Cortex of kidney (tissue), 1 donor: ENCODE measurements at places on chromosomes 3 and 15.

- no peak for DNase-seq
Observed at GRCh38 chr15:49620199-49620598, 419 bp downstream of the FAM227B start.

DNA sequence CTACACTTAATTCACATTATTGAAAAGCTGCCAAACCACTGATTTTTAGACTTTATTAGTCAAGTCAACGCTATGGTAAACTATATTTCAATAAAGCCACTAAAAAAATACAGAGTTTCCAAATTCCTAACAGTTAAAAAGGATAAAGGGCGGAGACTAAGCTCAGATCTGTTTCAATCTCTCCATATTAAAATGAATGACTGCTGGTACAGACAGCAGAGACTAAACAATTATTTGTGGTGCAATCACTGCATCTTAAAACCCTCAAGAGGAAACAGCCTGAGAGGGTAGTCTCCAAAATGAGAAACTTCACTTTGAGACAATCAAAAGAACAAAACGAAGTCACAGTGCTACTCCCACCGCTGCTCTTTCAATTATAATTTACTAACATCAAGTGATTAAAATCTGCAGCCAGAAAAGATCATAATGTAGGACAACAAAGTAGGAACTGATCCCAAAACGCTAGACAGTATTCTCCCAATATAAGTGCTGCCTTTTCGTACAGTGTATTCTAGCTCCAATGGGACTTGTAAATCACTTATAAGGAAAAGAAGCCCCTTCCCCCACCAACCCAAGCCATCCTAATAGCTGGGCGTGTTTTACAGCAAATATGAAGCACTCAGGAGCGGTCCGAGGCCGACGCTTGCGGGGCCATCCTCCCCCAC, 1.2 kb downstream of the UBP1 start:
- no peak for DNase-seq

GRCh38 chr3:16239086-16239770, 25.5 kb downstream of the DPH3 start:
- DNase-seq: no peak

GRCh38 chr15:94286583-94286982, 55.2 kb downstream of the MCTP2 start:
- DNase-seq: no peak

- no peak for DNase-seq
Observed at GRCh38 chr15:26084771-26085170, 221.6 kb upstream of the ATP10A start.

- DNase-seq: no peak
Observed at GRCh38 chr3:123678108-123678511, 93.3 kb upstream of the HACD2 start.

GRCh38 chr3:179046497-179047353, 24.9 kb downstream of the ZMAT3 start:
- no peak for DNase-seq

- DNase-seq: no peak
Observed at GRCh38 chr15:74382004-74382816, 14.8 kb upstream of the CYP11A1 start.

GRCh38 chr3:181773921-181774320, 62.2 kb downstream of the SOX2 start:
- no peak for DNase-seq

- DNase-seq: no peak
Observed at GRCh38 chr15:91491101-91491950, 362.2 kb upstream of the SLCO3A1 start.

DNA sequence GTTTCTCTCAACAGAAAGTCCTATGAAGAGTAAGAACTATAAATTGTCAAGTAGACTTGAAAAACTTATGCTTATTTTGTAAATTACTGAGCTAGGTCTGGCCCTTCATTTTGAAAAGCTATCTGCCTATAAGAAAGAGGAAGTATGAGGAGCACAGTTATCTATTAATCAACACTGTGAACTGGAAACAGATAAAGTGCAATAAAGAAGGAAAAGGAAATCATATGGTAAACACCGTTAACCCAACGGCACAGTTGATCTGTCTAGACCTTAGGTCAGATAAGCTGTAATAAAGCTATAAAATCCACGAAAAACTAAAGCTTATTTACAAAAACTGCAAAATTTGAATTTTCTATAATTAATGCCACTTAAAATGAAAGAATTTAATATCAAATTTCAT, 242.5 kb downstream of the ZBTB20 start:
- no peak for DNase-seq

GRCh38 chr15:70033529-70034140, 64.1 kb downstream of the TLE3 start:
- no peak for DNase-seq

DNA sequence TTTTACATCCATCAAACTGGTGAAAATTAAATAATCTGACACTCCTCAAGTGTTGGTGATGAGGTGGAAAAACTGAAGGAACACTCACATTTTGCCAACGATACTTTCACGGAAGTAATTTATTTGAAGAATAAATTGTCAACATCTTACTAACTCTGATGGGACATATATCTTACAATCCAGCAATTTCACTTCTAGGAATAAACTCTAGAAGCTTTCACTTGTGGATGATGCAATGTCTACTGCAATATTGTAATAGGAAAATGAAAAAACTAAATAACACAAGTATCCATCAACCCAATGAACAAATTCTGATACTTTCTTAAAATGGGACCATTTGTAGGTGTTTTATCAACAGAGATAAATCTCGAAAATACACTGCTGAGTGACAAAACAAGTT, 16.2 kb upstream of the LIPC start:
- no peak for DNase-seq

DNA sequence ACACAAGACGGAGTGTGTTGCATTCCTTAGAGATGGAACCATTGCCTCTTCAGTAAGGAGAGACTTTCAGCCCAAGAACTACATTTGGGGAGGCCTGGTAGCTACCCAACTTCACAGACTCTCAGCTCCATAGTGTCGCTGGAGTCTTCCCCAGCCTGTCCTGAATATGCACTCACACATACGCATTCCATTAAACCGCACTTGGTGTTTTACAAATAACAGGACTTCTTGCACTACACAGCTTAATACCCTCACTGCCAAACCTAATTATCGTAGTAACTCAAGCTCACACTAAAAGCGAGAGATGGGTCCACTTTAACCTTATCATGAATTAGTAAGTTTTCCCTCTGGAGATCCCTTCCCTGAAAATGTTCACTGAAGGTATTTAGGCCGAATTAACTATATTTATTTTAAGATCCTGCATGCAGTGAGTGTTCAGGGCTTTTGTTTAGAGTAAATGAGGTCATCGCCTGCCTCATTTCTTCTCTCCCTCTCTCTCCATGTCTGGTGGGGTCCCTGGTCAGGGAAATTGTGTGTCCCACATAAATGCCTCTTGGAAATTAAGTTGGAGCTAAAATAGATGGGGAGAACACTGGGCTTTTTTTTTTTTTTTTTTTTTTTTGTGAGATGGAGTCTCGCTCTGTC, 171.9 kb downstream of the FAM43A start:
- no peak for DNase-seq

GRCh38 chr15:68924866-68925560, 5.3 kb upstream of the SPESP1 start:
- no peak for DNase-seq

DNA sequence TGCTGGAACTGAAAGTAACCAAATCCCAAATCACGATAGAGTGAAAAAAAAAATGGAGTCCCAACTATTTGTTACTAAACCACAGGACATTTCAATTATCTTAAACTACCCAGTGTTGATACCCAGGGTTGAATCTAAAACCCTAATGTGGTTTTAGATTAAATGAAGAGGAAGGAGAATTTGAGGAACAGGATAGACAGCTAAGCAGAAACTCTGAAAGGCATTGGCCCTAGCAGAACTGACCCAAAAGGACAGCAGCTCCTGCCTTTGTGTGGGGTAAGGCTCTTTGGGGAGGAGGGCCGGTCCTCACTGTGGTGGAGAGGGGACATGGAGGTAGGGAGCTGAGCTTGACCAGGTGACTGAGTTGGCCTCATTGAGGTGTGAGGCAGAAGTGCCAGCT, 30.7 kb upstream of the SNRK start:
- DNase-seq: no peak

- no peak for DNase-seq
Observed at GRCh38 chr3:52044869-52045619, 11.3 kb downstream of the DUSP7 start.

- no peak for DNase-seq
Observed at GRCh38 chr15:80878867-80879250, 99.7 kb downstream of the CEMIP start.

GRCh38 chr3:171200750-171201088, 174.2 kb upstream of the SLC2A2 start:
- DNase-seq: no peak

- DNase-seq: no peak
Observed at GRCh38 chr3:153072382-153072781, 89.6 kb upstream of the RAP2B start.

GRCh38 chr3:97720417-97720816, 44.1 kb upstream of the ARL6 start:
- DNase-seq: no peak

GRCh38 chr3:72177075-72178050, 392.4 kb upstream of the PROK2 start:
- no peak for DNase-seq

- DNase-seq: no peak
Observed at GRCh38 chr3:134002306-134002705, 27.4 kb downstream of the SLCO2A1 start.

- DNase-seq: no peak
Observed at GRCh38 chr3:64410226-64410625, 185.0 kb upstream of the PRICKLE2 start.

DNA sequence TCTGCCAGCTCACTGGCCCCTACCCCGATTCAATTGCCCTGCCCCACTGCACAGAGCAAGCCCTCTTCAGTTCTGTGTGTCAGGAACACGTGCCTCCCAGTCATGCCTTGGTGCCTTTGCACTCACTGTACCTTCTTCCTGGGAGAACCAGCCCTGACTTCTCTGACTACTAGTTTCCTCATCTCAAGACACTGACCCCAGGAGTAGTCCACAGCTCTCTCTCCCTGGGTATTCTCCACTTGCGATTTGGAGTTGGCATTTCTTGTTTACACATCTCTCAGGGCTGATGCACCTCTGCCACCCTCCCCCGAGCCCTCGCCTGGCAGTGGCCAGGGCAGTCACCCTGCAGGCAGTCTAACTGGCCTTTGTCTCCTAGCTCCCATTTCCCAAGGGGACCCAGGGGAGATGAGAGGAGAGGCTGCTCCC, 5.7 kb downstream of the CISH start:
- no peak for DNase-seq

DNA sequence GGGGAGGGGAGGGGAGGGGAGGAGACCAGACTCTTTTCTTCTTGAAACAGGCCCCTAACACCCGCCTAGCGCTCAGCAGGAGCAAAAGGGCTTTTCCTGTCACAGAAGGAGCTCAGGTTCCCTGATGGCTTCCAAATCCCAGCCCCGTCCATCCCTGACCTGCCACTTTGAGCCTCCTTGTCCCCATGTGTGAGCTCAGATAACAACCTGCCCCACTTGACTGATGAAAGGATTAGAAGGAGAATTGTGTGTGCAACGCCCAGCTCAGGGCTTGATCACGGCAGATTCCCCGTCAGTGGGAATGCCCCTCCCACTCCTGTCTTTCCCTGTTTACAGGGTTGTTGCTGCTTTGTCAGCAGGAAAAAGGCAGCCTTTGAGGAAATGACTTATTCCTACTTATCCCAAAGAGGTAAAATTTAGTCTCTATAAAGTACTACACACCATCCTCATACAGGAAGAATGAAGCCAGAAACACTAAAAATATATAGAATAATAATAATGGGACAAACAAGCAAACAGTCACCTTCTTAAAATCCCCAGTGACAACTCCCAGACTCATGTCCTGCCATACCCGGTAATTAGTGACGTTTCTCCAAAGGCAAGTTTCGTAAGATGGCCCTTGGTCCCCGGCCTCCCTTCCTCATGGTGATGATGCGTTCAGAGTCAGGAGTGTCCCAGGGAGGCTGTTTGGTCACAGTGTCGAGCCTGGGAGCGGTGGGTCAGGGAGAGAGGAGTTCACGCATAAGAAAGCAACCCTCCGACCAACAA, 6.1 kb upstream of the LRRC15 start:
- DNase-seq: no peak

DNA sequence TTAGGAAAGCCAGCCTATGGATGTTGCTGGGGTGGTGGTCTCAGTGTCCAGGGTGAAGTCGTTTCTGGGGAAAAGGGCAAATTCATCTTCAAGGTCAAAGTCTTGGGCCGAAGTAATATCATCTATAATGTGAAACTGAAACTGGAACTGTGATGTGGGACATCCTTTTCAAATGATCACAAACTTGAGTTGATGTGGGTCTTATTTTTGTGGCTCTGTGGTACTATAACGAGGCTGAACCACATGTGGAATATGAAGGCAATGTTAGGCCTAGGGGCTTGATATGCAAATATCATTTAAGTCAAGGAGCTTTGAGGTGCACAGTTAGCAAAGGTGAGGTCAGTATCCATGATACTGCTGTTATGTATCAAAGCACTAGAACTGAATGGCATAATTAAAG, 1.5 kb upstream of the CD200R1L start:
- DNase-seq: no peak

GRCh38 chr15:75065467-75065850, 42.1 kb downstream of the PPCDC start:
- no peak for DNase-seq

- DNase-seq: no peak
Observed at GRCh38 chr3:173395073-173395411, 2.5 kb upstream of the NLGN1 start.

- no peak for DNase-seq
Observed at GRCh38 chr15:94212291-94212690, 19.1 kb upstream of the MCTP2 start.

DNA sequence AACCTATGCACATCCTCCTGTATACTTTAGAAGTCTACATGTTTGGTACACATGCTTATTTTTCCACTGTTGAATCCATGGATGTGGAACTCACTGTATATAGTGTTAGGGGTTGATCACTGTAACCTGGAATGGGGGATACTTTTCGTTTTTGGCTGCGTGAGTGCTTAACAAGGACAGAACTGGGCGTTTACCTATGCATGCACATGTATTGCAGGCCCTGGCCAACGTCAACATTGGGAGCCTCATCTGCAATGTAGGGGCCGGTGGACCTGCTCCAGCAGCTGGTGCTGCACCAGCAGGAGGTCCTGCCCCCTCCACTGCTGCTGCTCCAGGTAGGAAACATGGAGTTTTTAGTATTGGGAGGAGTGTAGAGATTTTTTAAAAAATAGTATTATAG, 2.3 kb downstream of the RPLP1 start:
- no peak for DNase-seq

GRCh38 chr3:65922441-65922840, 116.3 kb downstream of the MAGI1 start:
- no peak for DNase-seq

- no peak for DNase-seq
Observed at GRCh38 chr3:177833332-177833731, 636.0 kb upstream of the TBL1XR1 start.
